CD4-positive, alpha-beta T cell treated with Interleukin-17A for 4 hours (primary cell): ENCODE measurements at places on chromosomes 1 and 21.

DNA sequence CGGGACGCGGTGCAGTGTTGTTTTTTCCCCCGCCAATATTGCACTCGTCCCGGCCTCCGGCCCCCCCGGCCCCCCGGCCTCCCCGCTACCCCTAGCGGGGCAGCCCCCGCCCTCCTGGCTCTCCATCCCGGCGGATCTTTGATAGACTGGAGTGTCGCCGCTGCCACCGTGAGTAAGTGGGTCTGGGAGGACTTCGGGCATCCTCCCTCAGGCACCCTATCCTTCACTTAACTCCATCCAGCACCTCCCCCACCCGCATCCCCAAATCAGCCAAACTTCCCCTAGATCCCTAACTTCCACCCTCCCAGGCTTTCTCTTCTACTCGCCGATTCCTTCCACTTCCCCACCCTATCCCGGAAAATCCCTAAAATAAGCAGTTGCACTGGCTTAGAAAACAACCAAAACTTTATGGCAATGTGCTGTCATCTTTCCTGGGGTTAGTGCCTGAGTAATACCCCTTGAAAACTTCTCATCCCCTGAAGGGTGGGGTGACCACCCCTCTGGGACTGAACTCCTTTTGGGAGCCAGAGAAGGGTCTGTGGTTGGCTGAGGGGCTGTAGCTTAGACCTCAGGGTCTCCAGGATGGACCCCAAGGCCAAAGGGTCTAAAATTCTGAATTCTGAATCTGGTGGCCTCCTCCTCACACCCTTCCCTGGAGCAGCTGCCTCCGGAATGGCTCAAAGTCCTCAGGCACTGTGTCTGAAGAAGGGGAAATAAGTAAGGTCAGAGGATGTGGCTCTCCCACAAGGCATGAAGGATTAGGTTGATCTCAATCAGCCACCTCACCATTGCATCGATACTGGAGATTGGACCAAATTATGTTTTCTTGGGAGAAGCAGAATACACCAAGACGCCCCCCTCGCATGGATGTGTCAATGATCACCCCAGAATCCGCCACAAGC lies 12.2 kb downstream of the THBS3 start:
- DNase-seq = no peak

DNA sequence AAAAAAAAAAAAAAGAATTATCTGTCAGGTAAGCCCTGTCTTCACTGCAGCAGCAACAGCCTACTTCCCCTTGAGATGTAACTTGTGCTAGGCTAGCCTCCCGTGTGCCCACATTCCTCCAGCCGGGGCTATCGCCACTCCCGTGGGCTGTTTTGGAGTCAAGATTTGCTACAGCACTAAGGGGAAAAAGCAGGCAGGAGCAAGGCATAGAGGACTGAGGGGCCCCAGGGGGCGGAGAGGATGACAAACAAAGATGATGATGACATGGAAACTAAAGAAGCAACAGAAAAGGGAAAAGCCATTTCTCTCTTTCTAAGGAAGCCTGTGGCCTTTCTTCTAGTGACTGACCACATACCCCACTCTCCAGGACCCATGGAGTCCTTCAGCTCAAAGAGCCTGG lies 1.9 kb downstream of the TNFAIP8L2 start:
- DNase-seq = peak; percentile 33

DNA sequence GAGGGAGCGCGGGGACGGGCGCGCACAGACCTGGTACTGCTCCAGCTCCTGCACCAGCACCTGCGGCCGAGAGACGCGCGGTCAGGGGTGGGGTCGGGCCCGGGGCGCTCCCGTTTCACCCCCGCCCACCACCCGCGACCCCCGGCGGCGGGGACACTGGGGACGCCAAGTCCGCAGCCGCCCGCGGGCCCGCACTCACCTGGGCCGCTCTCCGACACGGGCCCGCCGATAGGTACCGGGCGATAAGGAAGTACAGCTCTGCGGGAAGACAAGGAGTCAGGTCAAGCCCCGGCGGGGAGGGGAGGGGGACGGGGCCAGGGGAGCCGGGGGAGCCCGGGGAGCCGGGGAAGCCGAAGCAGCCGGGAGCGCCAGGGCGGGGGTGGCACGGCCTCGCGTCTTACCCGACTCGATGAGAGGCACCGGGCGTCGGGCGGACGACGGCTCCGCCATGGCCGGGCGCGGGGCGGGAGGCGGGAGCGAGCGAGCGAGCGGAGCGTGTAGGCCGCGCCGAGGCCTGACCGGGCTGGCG lies 326 bp downstream of the BRWD1 start:
- DNase-seq = peak; percentile 47

DNA sequence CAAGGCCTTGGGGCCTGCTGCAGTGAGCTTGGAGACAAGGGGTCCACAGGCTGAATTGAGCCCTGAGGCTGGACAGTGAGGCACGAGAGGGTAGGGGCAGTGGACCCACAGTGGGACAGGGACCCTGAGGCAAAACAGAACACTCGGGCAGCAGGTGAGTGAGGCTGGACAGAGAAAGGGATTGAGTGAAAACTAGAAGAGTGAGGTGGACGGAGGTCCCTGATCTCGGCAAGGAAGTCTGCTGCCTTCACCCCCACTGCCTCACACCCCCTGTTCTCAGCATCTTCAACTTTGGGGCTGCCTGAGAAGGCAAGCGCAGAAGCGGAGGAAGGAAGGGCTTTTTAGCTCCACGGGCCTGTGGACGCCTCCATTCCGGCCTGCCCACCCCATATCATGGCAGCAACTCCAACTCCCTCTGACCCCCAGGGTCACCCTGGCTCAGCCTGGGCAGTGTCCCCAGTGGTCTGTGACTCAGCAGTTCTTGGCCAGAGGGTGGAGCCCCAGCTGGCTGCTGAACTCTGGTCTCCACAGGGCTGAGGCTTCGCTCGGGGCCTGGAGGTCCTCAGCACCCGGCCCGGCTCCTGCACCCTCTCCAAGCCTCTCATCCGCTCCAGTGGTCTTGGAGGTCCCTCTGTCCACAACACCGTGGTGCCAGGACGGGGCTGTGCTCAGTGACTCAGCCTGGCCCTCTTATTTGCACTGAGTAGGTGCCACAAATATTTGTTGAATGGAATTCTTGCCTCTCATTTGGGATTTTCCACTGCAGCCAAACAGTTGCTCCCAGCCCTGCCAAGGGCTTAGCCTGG lies 60.0 kb upstream of the EPS8L3 start:
- no peak for DNase-seq

GRCh38 chr1:93607814-93608186 lies 73.8 kb downstream of the BCAR3 start:
- no peak for DNase-seq

- no peak for DNase-seq
Measured at GRCh38 chr1:110328274-110328673, 10.9 kb upstream of the RBM15 start.

- no peak for DNase-seq
Measured at GRCh38 chr1:53345996-53346813, 18.3 kb upstream of the LRP8 start.

DNA sequence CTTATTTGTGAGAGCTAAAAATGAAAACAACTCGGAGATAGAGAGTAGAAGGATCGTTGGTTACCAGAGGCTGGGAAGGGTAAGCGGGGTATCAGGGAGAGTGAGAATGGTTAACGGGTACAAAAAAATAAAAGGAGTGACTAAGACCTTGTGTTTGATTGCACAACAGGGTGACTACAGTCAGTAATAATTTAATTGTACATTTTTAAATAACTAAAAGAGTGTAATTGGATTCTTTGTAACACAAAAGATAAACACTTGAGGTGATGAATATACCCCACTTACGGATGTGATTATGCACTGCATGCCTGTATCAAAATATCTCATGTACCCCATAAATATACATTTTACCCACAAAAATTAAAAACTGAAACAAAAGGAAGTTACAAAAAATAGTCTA lies 29.4 kb downstream of the FOXJ3 start:
- DNase-seq = no peak

- peak; percentile 90 for DNase-seq
Measured at GRCh38 chr1:36155408-36156328, at the start of gene MAP7D1. TSS of gene MAP7D1 (plus strand) at chr1:36156160. CDS start at chr1:36156418, 258 bp downstream.

GRCh38 chr1:48674641-48675040 lies 102.0 kb downstream of the BEND5 start:
- DNase-seq = no peak

GRCh38 chr1:228374711-228375577 lies 31.7 kb downstream of the TRIM11 start:
- peak; percentile 1 for DNase-seq

GRCh38 chr1:155944444-155944799 lies 3.0 kb downstream of the RXFP4 start:
- DNase-seq = no peak

- peak; percentile 17 for DNase-seq
Measured at GRCh38 chr1:234613128-234613875, 3.3 kb upstream of the IRF2BP2 start.

GRCh38 chr1:73781251-73781650 lies 416.7 kb downstream of the LRRIQ3 start:
- no peak for DNase-seq

- no peak for DNase-seq
Measured at GRCh38 chr21:32198384-32198783, 80.5 kb downstream of the MIS18A start.

DNA sequence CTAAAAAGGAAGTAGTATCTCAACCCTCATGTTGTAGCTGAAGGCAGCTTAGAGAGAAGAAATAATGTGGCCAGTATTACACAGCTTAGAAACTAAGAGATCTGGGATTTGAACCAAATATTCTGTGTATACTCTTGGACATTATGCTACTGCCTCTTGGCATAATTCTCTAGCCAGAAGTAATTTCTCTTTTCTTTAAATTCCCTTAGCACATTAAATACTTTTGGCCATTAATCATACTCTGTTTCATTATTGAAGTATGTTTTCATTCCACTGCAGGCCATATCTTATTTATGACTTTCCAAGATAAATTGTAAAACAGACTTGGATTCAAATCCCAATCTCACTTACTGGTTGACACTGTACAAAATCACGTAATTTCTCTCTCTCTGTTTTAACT lies 181.3 kb upstream of the SPAG17 start:
- DNase-seq = no peak

GRCh38 chr1:47582891-47583608 lies 145.2 kb downstream of the FOXD2 start:
- no peak for DNase-seq

DNA sequence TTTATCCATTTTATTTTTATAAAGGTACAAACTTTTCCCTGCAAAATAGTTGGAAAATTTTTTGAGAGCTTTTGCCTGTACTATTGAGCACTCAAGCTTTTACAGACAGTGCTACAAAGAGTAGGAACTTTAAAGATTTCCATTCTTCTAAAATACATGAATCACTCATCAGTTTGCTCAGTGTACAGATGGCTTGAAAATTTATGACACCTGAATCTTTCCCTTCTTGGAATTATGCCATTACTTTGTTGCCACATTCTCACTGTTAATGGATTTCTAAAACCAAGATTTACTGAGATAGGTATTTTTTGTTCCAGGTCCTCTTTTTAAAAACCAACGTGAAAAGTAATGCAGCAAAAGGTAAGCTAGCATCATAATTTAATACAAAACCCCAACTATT lies 76.0 kb downstream of the GPATCH2 start:
- no peak for DNase-seq

GRCh38 chr1:175191659-175192058 lies 917 bp downstream of the KIAA0040 start:
- DNase-seq = peak; percentile 41

GRCh38 chr1:186179231-186179630 lies 195.8 kb downstream of the TPR start:
- DNase-seq = no peak

- no peak for DNase-seq
Measured at GRCh38 chr21:15379776-15380175, 315.0 kb upstream of the NRIP1 start.

DNA sequence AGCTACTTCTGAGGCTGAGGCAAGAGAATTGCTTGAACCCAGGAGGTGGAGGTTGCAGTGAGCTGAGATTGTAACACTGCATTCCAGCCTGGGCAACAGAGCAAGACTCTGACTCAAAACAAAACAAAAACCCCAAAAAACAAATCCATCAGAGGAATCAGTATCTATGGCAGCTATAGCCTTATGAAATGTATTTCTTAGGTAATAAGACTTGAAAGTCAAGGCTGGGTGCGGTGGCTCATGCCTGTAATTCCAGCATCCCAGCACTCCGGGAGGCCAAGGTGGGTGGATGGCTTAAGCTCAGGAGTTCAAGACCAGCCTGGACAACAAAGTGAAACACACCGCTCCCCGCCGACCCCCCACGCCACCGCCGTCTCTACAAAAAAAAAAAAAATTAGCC lies 31.1 kb upstream of the EYA3 start:
- no peak for DNase-seq

DNA sequence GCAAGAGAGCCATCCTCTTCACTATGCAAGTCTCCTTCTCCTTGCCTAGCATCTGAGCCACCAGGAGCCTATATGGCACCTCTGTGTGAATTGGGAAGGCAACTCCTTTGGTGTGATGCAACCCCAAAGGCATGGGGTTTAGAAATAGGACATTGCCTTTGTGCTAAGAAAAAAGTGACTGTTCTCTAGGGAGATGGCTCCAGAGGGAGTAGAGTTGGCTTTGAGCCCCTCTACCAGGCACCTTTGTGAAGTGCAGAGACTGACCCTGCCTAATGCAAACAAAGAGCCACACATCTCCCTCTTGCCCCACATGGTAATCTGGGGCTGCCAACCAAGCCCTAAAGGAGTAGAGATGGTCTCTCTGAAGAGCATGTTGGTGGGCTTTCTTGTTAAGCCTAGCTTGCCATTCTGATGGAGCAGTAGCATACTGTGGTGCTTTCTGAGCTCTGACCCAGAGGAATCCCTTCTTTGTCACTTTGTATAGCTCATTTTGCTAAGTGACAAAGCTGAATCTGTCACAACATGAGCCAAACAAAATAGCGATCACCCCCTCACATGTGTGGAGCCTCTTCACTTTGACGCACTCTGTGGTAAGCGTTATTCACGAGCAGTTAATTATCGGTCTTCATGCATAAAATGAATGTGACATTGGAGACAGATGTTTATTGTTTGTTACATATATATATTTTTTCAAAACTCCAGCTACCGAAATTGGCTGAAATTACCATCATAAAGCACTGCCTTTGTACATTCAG lies 74.4 kb downstream of the RWDD3 start:
- no peak for DNase-seq

DNA sequence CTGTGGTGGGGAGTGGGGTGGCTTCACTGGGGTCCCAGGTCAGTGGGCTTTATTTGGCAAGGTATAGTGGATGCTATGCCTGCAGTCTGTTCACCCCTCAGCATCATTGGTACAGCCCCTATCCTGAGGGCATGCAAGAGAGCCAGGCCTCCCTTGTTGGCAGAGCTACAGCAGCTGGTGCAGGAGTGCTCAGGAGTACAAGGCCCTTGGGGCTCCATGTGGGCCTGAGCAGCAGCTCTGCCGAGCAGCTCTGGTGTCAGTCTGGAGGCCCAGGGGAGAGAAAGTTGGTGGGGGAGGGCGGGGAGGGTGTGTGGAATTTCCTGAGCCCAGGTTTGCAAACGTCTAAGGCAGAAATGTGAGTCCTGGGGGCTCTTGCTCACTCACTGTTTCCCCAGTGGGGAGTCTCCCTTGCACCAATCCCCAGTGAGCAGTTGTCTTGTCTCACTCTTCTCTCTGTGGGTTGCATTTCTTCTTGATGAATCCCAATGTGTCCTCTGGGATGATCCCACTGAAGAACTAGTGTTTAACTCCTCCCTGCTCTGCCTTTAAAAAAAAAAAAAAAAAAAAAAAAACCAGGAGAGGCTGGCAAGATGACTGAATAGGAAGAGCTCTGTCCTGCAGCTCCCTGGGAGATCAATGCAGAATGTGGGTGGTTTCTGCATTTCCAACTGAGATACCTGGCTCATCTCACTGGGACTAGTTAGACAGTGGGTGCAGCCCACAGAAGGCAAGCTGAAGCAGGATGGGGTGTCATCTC lies 39.5 kb upstream of the CYP4X1 start:
- no peak for DNase-seq

GRCh38 chr1:154549202-154549770 lies 9.2 kb downstream of the UBE2Q1 start:
- DNase-seq = no peak

- no peak for DNase-seq
Measured at GRCh38 chr21:45414396-45415187, 9.6 kb downstream of the COL18A1 start.
